Anterior cingulate cortex (tissue), 58 donors: ENCODE measurements at places on chromosomes 3 and 15.

GRCh38 chr3:196238612-196239560 is 22.6 kb downstream of the SLC51A start:
- no peak for DNase-seq

DNA sequence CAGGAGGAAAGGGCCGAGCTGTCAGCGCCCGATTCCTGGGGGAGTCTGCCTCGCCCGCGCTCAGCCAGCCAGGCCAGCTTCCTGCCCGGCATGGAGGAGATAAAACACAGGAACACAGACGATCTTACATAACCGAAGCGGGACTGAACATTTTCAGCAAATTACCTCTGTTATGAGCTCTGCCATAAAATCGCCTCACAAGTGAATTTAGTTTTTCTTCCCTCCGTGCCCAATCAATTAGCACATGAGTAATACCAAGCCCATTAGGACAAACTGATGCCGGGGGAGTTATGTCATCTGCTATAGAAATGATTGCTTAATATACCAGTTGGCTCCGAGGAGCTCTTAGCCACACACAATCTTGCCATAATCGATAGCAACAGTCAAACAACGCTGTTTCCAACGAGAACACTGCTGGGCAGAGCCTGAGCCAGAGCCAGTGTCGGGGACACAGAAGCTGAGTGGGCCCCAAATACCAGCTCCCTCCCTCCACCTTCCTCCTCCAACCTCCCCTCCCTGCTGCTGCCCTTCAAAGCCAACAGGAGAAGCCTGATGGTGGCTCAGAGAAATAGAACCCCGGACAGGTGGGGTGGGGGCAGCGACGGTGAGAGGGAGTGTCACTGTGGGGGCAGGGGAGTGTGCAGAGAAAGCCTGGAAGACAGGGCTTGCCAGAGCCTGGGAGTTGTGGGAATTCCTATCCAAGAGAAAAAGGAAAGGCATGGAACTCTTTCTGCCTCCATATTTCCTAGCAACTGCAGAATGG is 279.4 kb upstream of the TLE3 start:
- peak; percentile 68 for DNase-seq

DNA sequence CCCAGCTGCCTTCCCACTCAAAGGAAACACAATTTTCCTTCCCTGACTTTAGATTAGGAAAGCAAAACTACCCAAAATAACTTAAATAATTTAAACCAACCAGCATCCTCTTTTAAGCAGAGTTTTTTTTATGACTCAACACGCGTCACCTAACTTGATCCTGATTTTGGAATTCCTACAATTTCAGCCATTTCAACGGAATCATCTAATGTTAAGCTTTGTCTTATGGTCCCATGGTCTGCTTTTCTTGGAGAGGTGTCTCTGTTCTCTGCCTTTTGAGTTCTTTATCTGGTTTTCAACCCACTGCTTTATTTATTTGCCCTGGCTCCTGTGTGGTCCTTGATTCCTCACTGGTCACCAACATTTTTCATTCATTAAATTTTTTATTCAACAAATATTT is 219.2 kb upstream of the ARHGEF26 start:
- no peak for DNase-seq

DNA sequence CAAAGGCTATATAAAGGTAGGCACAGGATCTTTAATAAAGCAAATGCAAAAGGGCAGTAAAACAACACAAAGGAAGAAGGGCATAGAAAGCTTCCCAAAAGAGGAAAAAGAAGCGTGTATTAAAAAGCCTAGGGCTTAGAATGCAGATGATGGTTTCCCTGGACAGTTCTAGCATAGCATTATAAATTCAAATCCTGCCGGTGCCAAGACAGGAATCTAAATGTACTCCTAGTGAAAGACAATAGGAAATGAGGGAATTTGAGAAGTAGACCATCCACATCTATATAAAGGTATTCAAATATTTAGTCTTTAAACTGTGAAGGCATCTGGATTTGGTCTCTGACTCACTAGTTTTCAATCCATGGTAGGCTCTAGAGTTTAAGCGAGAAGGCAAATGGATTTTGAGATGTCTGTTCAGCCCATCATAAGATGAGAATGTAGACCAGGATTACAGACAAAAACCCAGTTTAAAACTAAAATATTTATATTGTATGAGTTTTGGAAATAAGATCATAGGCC is 431.8 kb downstream of the TBL1XR1 start:
- no peak for DNase-seq

DNA sequence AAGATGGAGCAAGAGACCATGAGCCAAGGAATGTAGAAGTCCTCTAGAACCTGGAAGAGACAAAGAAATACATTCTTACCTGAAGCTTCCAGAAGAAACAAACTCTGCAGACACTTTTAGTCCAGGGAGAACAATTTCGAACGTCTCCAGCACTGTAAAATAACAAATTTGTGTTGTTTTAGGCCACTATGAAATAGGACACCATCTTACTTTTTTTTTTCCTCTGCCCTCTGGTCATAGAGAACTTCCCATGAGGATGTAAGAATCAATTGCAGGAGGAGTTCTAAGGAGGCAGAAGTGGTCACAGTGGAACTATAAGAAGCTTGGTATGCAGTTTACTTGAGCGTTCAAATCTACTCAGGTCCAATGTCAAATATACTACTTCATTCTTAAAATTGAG is 1295.9 kb downstream of the ZPLD1 start:
- no peak for DNase-seq

GRCh38 chr3:2303566-2303965 is 204.9 kb downstream of the CNTN4 start:
- DNase-seq = no peak

GRCh38 chr3:61559136-61559731 is 2.1 kb upstream of the PTPRG start:
- DNase-seq = no peak

DNA sequence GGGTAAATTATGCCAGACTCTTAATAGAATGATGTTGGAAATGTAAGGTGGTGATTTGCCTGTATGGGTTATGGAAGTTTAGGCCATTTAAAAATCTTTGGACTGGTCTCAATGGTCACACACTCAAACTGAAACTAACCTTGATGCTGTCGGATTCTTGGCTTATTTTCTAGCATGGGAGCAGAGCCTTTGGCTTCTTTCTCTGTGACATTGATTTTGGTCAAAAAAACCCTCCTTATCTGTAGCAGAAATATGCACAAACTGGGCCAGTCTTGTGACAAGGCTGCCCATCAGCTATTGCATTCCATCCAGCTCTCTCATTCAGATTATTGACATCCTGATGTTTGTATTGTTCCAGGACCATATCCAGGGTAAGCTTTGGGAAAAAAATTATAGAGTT is 35.9 kb downstream of the ARPP21 start:
- no peak for DNase-seq

- no peak for DNase-seq
Measured at GRCh38 chr15:37079726-37080125, 20.6 kb downstream of the MEIS2 start.

DNA sequence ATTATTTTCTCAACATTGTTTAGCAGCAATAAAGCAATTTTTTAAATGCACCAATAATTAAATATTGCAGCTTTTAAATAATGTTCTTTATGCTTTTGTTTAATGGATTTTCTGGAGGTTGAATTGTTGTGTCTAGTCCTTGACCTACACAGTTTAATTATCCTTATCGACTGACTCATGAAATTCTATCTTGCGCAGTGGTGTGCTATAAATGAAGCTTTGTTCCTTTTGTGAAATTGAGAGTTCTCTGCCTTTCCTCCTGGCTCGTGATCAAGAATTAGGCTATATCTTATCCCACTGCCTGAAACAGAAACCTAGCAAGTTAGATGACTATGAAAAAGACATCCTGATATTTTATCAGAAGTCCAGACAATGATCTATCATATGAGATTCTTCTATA is 37.0 kb upstream of the PIK3R4 start:
- no peak for DNase-seq

- DNase-seq = no peak
Measured at GRCh38 chr15:63155486-63155885, 1.8 kb downstream of the RPS27L start.

GRCh38 chr3:27594096-27594690 is 110.0 kb upstream of the SLC4A7 start:
- DNase-seq = no peak

- no peak for DNase-seq
Measured at GRCh38 chr15:39260391-39260790, 320.5 kb upstream of the THBS1 start.

DNA sequence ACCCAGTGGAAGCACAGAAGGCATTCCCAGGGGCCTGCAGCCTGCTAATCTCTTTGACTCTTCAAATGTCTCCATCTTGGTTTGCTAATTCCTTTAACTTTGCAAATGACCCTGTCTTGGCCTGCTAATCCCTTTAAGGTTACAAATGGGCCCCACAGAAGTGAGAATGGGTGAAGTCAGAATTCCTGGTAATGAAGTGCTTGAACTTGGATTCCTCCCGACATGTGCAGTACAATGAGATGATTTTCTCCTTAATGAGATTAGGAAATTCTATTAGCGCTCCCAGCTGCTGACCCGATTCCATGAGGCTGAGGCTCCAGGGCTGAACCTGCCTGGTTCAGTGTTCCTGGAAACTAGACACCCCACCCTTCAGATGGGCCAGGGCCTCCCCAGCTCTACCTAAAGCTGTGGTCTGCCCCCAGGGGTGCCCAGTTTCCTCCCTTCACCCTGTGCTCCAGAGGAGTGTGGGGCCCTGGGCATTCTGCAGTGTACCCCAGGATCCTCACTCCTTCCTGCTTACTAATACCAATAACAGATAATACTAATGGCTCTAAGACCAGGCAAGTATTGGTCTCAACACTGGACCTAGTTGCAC is 47.4 kb downstream of the SCN5A start:
- DNase-seq = no peak

GRCh38 chr3:10223676-10224639 is 24.3 kb upstream of the TATDN2 start:
- DNase-seq = no peak

DNA sequence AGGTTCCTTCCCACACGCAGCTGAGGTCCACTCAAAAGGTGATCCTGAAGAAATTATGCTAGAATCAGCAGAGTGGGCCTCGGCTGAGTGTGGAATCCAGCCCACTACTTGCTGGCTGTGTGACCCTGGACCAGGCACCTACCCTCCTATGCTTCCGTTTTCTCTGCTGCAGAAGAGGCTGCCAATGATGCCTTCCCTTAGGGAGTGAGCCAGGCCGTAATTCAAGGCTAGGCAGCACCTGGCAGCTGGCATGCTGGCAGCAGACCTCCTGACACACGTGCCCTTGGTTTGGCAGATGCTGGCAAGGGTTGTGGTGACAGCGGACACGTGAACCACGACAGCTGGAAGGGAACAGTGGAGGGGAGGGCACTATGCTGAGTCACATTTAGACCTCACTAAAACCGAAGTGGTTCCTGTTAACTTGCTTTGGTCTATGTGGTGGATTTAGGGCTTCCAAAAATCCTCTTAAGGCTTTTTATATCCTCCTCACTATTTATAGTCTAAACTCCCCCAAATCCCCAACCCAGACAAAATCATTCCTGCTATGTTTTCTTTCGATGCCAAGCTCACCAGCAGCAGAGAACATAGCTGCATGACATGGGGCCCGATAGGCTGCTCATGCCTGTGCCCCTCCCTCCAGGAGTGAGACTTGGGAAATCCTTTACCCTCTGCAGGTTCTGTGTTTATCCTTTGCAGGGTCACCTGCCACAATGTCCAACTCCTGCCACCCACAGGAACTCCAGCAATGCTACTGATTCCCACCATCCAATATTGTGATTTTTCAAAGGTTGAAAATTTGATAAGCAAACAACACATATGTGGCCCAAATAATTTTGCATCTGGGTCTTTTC is 10.6 kb upstream of the PCSK6 start:
- DNase-seq = peak; percentile 38

GRCh38 chr3:151309566-151309965 is 7.1 kb downstream of the GPR87 start:
- no peak for DNase-seq

- DNase-seq = no peak
Measured at GRCh38 chr15:28456476-28457395, 76.0 kb downstream of the GOLGA8G start.

DNA sequence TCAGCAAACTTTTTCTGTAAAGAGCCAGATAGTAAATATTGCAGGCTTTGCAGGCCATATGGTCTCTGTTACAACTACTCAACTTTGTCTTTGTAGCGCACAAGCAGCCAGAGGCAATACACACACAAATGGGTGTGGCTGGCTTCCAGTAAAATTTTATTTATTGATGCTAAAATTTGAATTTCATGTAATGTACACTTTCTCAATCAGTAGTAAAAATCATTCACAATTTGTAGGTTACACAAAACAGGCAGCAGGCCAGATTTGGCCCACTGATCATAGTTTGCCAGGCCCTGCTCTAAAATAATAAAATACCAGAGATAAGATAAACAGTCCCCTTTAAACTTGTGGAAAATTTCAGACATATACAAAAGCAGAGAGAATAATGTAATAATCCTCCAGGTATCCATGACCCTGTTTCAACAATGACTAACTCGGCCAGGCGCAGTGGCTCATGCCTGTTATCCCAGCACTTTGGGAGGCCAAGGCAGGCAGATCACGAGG is 330.3 kb downstream of the SHQ1 start:
- DNase-seq = no peak

DNA sequence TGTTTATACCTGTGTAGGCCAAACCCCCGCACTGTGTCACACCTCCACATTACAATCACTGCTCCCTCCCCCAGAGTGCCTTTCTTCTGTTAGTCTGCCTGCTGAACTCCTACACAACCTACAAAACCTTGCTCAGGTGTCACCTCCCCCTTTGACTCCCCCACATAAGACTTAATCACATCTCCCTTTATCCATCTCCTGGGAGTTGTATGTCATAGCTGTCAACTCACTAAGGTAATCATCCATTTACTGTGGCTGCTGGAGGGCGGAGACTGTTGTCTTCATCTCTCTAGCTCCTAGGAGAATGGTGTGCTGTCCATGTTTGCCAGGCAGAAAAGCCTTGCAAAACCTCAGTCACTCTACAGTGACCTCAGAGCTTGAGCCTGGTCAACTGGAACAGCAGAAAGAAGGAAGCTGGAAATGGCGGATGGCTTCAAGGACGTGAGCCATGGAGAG is 43.8 kb downstream of the ZNF710 start:
- no peak for DNase-seq

GRCh38 chr3:1855841-1856240 is 242.8 kb upstream of the CNTN4 start:
- no peak for DNase-seq

GRCh38 chr3:42262525-42262924 is 3.5 kb downstream of the CCK start:
- DNase-seq = no peak

DNA sequence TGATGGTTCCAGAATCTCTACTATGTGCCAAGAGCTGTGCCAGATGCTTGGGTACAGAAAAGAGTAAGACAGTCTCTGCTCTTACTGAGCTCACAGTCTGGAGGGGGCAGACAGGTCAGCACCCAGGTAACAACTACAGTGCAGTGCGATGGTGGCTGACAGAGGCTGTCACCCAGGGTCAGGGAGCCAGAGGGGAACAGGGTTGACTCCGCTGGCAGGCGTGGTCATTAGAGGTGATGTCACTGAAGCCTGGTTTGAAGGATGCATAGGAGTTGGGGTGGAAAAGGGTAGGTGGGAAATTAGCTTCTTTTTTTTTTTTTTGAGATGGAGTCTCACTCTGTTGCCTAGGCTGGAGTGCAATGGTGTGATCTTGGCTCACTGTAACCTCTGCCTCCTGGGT is 31.5 kb downstream of the GNB5 start:
- DNase-seq = no peak
